HepG2 (cell line): ENCODE measurements at places on chromosomes 5 and 9.

DNA sequence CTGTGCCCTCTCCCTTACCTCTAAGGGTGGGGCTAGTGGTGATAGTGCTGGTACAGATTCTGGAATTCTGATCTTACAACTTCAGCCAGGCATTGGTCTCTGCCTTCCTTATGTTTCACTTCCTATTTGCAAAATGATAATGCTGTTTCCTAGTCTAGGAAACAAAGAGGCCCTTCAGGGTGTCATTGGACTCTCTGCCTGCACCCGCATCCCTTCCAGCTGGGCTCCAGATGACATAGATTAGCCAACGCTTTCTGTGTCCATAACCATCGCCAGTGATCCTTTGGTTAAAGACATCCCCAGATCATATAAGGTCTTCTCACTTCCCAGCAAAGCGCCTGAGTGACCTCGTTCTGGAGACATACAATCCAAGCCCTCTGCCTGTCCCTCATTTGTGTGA lies 180.7 kb downstream of the ERCC6L2 start:
- no peak for DNase-seq

DNA sequence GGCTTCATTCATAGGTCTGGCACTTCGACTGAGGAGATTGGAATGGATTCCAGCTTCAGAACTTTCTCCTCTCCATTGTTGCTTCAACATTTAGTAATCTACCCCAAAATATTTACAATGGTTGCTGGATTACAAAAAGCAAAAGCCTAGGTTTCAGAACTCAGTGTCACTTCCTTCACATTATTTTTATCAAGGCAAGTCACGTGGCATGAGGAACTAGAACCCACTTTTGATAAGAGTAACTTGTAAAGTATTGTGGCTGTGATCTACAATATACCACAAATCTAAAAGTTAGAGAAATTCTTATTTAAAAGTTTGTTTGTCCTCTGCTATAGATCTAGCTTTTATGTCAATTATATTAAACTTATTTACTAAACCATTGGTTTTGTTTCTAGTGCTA lies 39.7 kb upstream of the ANKDD1B start:
- no peak for DNase-seq

- peak; percentile 24 for DNase-seq
Observed at GRCh38 chr9:126149661-126150060, 177.0 kb upstream of the MVB12B start.

GRCh38 chr9:136564379-136564988 lies 18.6 kb upstream of the NOTCH1 start:
- DNase-seq: no peak

GRCh38 chr5:3352711-3353110 lies 242.9 kb upstream of the IRX1 start:
- no peak for DNase-seq

GRCh38 chr5:16673241-16674201 lies 56.7 kb upstream of the RETREG1 start:
- DNase-seq: no peak

- DNase-seq: no peak
Observed at GRCh38 chr9:75108571-75108970, 20.3 kb downstream of the OSTF1 start.

DNA sequence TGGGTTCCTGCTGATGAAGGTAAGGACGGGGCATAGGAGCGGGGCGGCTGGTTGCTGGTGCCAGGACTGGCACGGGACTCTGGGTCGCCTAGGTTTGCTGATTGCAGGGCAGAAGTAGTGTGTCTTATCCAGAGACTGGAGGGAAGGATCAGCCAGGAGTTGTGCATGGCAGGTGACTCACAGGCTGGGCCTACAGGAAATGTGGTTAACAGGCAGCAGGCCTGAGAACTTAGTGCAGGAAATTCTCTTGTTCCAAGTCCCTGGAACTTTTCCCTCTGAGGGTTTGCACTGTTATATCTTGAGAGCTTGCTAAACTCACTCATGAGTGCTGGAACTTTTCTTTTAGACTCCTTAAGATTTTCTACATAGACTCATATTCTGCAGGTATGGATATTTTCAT lies 95.1 kb downstream of the ANXA2R start:
- DNase-seq: no peak

DNA sequence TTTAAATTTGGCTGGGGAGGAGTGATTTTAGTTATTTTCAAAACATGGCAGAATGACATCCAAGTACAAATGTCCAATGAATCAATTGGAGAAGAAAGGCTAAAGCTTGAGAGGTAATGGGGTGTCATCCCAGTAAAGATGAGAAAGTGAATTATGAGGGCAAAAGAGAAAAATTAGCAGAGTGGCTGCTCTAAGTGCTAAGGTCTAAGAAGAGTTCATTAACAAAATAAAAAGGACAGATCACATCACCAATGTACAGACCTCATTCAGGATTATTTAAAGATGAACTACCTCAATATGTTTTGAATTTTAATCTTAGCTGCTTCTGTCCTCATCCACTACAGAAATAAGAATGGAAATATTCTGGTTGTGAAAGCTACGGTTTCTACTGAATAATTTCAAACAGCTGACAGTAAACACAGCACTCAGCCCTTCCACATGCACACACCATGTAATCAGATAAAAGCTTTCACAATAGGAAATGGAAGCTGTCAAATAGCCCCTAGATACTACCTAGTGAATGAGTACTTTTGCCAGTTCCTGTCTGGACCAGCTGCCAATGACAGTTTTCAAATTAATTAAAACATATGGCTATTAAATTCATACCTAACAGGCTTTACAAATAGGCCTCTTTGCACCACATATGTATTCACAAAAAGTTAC lies 171.5 kb downstream of the SSBP2 start:
- DNase-seq: no peak

DNA sequence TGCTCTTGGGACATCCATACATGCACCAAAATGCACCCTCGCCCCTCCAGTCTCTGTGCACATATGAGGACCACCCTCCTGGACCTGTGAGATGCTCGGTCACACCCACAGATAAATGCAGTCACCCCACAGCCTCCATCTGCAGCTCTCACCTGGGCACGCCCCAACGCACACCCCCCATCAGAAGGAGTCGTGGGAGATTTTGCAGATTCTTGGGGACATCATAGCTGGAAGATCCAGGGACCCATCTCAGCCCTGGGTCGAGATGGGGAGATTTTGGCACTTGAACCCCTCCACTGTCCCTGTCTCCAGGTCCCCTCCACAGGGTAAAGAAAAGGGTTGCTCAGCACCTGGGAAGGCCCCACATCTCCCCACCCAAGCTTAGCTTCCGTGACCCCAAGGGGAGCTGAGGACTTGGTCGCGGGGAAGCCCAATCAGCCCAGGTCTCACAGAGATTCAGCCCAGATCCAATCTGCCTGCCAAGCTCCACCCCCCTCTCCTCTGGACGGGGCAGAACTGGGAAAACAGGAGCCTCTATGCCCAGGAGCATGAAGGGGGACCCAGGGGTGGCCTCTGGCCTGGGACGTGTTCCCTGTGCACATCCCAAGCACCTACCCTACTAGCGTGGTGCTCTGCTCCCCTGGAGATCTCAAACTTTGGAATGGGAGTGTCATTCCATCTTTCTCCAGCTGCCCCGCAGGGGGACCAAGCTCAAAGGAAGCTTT lies 89.2 kb upstream of the LMX1B start:
- no peak for DNase-seq

- DNase-seq: no peak
Observed at GRCh38 chr9:89657765-89658164, 53.0 kb downstream of the GADD45G start.

GRCh38 chr5:6656680-6657079 lies 23.4 kb downstream of the SRD5A1 start:
- DNase-seq: no peak

DNA sequence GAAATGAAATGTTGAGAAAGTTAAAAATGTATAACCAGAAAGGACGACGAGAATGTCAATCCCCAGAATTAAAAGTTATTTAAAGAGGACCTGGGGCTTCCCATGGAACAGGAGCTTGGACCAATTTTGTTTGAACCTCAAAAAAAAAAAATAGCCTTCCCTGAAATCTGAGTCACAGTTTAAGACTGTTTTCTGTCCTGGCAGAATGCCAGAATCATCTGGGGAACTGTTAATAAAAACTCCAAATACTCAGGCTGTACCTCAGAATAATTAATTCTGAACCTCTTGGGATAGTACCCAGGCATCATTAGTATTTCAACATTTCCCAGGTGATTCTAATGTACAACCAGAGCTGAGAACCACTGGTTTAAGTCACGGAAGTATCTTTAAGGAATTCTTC lies 102.2 kb upstream of the SLCO6A1 start:
- DNase-seq: no peak

- DNase-seq: no peak
Observed at GRCh38 chr9:93121316-93122241, 12.5 kb downstream of the NINJ1 start.

DNA sequence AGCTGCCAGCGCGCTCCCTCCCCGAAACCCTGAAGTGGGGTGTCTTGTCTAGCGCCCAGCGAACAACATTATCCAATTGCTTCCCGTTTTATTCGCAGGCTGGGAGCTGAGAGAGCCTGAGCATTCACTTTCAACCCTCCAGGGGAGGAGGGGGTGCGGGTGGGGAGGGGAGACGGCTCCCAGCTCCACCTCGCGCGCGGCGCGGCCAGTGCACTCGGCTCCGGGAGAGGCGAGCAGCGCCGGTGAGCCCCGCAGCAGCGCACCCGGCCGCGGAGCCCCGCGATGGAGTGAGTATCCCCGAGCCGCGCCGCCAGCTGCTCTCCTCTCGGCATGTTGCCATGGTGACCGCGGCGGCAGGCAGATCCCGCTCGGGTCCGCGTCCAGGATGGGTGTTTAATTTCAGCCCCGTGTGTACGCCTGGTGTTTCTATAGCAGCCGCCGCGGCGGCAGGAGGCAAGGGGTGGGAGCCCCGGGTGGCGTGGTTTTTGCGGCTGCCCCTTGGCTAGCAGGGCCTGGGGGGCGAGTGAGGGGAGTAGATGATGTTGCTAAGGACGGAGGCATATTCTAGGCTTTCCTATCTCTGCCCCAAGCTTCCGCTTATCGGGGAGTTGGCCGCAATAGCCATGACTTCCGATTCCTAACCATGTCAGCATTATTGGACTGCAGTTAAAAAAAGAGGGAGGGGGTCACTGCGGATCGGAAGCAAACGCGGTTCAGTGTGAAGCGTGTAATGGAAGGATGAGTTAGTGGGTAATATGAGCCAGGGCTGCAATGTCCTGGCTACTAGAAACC lies 139.2 kb upstream of the PALM2AKAP2 start:
- no peak for DNase-seq

DNA sequence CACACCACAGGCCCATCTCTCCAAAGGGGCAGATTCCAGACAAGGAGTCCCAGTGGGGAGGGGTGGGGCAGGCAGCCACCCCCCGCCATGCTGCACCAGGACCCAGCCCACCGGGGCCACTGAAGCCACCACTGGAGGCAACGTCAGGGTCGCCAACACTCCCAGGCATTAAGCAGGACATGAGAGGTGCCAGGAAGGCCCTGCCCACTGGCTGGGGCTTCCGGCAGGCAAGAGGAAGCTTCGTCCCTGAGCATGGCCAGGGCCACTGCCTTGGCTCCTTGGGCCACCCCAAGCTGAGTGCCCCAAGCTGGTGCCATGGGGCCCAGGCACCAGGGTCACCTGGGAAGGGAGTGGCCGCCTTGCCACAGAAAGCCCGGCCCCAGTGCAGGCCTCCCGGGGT lies 17.5 kb downstream of the KCNT1 start:
- DNase-seq: no peak

DNA sequence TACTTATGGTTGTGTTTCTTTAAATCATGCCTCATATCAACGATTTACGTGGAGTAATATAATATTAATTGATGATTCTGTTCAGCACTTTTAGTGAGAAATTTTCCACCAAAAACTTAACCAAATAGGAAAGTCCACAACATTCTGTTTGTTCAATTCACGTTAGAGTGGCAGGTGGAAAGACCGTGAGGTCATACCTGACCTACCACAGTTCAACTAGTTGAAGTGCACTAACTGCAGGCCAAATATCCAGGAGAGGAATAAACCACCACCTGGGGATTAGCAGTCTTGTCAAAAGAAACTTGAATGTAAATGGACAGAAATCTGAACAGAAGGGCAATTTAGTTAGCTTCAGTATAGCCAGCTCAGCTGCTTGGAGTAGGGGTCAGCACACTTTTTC lies 577.7 kb downstream of the KIF4B start:
- DNase-seq: no peak

- DNase-seq: no peak
Observed at GRCh38 chr5:172906436-172906835, 52.8 kb upstream of the RPL26L1 start.

- DNase-seq: peak; percentile 28
Observed at GRCh38 chr5:133754575-133755169, 142.3 kb upstream of the FSTL4 start.

- DNase-seq: no peak
Observed at GRCh38 chr9:19533373-19533772, 124.6 kb downstream of the ACER2 start.

- DNase-seq: no peak
Observed at GRCh38 chr5:45532826-45533624, 163.2 kb downstream of the HCN1 start.

DNA sequence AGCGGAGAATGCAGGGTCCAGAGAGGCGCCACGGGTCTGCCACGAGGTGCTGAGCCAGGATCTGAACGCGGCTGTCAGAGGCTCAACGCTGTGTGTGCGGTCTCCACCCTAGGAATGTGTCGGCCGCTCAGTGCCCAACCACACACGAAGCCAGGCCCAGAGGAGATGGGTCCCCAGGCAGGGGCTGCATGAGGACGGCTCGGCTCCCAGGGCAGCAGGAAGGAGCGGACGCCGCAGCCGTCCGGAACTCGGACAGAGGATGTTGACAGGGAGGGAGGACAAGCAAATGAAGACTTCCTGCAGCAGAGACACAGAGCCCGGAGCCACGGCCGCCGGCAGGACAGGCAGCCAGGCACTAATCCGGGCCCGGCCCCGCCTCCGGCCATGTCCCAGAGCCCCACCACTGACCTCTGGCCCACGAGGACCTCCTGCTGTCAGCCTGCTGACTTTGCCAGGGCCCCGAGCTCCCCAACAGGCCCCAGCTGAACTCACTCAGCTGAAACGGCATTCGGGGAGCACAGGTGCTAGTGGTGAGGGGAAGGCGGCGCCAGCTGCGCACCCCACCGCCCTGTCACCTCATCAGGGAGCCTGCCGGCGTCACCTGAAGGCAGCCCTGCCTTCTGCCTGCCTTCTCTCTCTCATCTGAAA lies 12.7 kb downstream of the VAV2 start:
- DNase-seq: peak; percentile 80

GRCh38 chr5:54873691-54874090 lies 111.7 kb downstream of the ESM1 start:
- DNase-seq: no peak

DNA sequence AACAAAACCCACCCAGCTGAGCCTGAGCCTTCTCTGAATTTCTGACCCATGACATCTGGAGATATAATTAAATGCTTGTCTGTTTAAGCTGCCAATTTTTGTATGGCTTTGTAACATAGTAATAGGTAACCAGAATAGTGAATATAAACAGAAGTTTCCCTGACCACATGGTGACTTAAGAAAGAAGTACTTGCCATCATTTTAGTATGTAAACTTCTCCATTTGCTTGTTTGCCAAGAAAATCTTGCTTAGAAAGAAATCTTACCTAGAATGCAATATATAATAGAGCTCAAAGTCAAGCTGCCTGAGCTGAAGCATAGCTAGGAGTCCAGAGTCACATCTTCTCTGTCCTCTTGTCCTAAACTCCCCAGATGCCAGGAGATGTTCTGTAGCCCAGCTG lies 117.0 kb downstream of the PCSK1 start:
- no peak for DNase-seq
